Stimulated activated CD4-positive, alpha-beta T cell treated with anti-CD3 and anti-CD28 coated beads, Interleukin-4, amount 100 ng/mL, for 4 hours (primary cell): ENCODE measurements at places on chromosomes 16 and 17.
A peak's percentile ranks its signal among the peaks of the same experiment; 100 is the strongest.

GRCh38 chr17:36468903-36469635 is 17.4 kb upstream of the ZNHIT3 start:
- DNase-seq = no peak

DNA sequence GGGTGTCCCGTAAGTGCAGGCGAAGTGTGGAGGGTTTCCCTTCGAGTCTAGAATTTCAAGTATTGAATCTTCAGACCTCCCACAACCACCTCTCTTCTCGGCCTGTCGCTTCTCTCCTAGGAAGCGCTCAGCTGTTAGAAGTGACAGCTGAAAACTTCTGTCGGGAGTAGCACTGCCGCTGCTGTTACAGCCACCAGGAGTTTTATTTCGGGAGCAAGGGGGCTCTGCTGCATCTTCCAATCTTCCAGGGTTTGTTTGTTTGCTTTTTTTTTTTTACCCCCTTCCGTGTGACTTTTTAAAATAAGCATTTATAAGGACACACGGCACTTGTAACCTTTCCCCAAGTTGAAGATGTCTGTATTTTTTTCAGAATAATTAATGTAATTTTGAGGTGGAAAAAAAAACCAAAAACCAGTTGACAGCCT is 767 bp downstream of the RPS6KB1 start:
- DNase-seq = no peak

DNA sequence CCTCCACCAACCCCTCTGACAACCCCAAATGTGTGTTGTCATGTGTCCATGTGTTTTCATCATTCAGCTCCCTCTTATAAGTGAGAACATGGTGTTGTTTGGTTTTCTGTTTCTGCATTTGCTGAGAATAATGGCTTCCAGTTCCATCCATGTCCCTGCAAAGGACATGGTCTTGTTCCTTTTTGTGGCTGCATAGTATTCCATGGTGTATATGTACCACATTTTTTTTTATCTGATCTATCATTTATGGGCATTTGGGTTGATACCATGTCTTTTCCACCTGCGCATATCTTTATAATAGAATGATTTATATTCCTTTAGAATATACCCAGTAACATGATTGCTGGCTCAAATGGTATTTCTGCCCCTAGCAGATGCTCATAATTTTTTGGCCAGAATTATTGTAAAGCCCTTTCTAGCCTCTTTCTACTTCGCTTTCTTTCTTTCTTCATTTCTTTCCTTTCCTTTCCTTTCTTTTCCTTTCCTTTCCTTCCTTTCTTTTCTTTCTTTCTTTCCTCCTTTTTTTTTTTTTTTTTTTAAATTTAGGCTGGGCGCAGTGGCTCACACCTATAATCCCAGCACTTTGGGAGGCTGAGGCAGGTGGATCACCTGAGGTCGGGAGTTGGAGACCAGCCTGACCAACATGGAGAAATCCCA is 12.7 kb downstream of the REXO5 start:
- DNase-seq = no peak

- DNase-seq = no peak
Measured at GRCh38 chr17:30237296-30238002, 2.0 kb upstream of the SLC6A4 start.

GRCh38 chr16:4474192-4474961 is at the start of gene NMRAL1:
Gene NMRAL1 (minus strand): TSS chr16:4474625. CDS start chr16:4474132, 493 bp downstream.
- DNase-seq = peak; percentile 78

DNA sequence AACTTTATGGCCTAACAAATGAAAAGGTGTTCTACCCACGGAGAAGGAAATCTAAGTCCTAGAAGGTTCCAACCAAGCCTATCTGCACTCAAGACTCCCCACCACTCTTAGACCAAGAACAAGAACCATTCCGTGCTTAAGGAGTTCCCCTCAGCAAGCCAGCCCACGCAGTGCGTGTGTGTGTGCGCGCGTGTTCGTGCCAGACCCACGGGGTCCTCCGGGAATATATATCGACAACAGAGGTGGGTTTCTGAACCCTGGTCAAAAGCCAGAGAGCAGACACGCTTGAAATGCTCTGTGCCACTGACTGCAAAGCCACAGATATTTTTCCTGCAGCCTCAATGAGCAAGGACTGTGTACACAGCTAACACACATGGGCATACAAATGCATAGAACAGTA is 70.7 kb downstream of the SLC39A11 start:
- no peak for DNase-seq

DNA sequence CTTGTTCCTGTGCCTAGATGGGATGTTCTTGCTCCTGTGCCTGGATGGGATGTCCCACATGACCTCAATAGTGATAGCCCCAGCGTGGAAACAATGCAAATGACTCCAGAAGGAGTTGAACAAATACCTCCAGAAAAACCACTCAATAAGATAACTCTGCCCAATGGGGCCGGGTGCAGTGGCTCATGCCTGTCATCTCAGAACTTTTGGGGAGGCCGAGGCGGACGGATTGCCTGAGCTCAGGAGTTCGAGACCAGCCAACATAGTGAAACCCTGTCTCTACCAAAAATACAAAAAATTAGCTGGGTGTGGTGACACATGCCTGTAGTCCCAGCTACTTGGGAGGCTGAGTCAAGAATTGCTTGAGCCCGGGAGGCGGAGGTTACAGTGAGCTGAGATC is 15.2 kb upstream of the LITAF start:
- no peak for DNase-seq

DNA sequence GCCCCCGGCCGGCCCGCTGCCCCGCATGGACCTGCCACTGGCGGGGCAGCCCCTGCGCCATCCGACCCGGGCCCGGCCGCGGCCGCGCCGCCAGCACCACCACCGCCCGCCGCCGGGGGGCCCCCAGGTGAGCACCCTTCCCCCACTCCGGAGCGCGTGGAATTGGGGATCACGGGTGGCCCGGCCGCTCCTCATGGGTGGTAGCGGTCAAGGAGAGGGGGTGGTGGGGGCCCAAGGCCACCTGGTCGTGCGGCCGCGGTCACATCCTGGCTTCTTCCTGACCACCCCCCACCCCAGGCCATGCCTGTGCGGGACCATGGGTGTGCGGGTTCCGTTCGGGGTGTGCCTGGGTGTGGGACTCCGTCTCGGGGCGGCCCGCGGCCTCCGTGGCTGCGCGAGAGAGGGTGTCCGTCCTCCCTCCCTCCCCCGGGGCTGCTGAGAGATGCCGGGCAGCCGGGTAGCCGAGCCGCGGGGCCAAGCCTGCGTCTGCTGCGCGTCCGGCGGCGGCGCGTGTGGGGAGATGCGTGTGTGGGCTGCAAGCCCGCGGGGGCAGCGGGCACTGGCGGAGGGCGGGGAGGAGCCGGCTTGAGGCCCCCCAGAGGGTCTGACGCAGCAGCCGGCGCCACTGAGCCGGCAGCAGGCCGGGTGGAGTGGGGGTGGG is 6.8 kb downstream of the ACD start:
- DNase-seq = no peak

GRCh38 chr16:89360760-89361435 is 129.5 kb downstream of the ANKRD11 start:
- peak; percentile 59 for DNase-seq

- DNase-seq = no peak
Measured at GRCh38 chr17:47649972-47650524, 329 bp downstream of the KPNB1 start.

- peak; percentile 7 for DNase-seq
Measured at GRCh38 chr17:14784997-14785696, 480.0 kb downstream of the PMP22 start.

DNA sequence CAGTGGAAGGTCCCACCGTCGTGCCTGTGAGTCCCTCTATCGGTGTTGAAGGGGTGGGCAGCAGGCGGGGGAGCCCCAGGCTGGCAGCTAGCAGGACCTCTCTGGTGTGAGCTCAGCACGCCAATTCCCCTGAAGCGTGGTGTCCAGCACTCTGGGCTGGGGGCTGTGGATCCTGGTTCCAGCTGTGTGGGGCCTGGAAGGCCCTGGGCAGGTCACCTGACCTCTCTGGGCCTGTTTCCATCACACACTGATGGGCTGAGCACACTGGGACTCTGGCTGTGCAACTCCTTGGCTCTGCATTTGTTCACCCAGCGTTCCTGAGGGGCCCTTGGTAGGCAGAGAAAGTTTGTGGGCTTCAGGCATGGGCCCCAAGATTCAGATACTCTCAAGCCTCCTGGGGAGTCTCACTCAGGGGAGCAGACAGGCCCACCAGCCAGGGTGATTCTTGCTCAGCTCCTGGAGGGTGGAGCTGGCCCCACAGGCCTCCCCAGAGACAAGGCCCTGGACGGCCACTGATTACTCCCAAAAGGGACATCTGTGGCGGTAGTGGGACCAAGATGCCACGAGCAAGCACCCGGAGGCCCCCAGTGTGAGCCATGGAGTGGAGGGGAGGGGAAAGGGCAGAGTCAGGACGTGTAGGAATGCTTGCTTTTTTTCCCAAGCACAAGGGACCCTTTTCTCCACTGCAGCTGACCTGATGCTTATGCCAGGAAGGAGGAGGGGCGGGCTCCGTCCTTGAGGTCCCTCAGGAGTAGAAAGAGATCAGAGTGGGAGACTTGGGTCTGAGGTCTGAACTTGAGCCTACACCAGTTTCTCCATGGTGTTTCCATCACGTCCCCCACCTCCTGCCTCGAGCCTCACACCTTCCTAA is 8.5 kb downstream of the SCGB1C2 start:
- no peak for DNase-seq
